Suppressor macrophage treated with lipopolysaccharide for 4 hours (primary cell): ENCODE measurements at places on chromosomes 16 and 17.

DNA sequence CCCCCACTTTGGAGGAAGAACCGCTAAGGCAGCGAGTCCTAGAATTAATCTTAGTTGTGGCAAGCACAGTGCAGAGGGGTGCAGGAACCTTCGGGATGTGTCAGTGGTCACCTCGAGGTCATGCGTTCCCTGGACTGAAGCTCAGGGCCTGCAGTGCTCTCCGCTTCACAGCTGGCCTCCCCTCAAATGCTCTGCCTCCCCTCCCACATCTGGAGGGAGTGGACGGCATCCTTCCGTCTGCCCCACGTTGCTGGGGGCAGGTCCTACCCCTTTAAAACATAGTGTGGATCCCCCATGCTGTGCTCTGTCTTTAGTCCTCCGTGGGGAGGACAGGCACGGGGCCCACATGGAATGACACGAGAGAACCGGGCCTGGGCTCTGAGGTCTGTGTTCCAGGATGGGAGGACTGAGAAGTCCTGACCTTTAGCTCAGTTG, 99.5 kb upstream of the CDC42EP4 start:
- DNase-seq: no peak

DNA sequence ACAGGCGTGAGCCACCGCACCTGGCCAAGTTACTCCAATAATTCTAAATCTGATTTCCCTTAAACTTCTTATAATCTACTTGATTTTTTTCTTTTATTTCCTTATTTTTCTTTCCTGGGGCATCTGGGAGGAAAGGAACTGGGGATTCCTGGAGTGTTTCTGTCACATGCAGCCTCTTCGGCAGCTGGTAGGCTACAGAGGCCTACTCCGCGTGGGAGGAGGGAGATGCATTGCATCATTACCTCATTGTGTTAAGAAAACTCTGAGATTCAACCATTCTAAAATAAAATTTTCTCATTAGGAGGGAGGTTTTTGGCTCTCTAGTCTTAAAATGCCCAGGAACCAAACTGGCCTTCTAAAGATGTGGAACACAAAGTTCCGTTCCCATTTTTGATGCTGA, 64.0 kb downstream of the SOX9 start:
- DNase-seq: no peak

DNA sequence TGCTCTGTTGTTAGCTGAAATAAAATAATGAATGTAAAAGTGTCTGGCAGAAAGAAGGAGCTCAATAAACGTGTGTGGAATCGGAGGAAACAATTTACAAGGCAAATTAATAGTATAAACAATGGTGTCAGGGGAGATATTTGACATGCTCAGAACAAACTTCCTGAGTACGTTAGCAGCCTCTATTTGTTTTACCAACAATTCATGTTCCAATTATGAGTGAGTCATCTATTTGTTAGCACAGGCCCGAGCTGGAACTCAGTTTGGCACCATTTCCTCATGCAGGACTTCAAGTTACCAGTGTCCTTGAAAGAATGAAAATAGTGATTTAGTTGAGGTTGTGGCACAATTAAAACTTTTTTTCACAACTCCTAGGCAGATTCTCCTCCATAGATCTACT, 9.1 kb downstream of the ASIC2 start:
- DNase-seq: no peak

GRCh38 chr17:59638553-59638952, 18.9 kb downstream of the CLTC start:
- no peak for DNase-seq

DNA sequence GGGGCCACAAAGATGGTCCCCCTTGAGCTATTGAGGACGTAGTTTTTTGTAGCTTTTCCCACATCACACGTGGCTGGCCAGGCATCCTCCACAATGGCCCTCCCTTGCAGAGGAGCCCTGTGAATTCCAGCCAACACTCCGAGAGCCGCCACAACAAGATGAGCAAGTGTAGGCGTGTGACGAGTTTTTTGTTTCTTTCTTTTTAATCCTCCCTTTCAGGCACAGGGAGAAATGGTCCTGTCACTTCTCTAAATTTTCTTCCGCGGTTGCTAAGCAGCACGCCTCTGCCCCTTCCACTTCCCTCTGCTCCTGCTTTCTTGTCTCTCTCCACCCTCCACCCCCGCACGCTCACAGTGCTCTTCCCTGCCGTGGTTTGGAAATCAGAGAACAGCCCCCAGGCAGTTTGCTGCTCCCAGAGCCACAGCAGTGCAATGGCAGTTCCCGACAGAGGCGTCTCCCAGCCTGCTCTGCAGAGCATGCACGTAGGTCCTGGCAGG, 68.0 kb upstream of the MRTFB start:
- DNase-seq: peak; percentile 93

DNA sequence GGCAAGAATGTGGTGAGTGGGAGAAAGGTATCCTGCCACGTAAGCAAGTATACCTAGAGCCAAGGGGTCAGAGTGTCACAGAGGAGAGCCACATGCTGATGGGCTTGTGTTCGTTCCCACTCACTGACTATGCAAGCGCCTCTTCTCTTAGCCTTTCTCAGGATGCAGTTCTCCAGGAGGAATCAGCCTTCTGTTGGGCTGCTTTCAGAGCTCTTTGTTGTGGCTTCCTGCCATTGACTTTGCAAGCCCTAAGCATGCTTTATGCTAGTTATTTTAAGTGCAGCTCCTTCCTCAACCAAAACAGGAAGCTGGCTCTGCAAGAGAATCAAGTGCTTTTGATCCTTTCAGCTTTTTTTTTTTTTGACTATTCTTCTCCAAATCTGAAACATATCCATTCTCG, 66.6 kb downstream of the SIAH1 start:
- peak; percentile 57 for DNase-seq

DNA sequence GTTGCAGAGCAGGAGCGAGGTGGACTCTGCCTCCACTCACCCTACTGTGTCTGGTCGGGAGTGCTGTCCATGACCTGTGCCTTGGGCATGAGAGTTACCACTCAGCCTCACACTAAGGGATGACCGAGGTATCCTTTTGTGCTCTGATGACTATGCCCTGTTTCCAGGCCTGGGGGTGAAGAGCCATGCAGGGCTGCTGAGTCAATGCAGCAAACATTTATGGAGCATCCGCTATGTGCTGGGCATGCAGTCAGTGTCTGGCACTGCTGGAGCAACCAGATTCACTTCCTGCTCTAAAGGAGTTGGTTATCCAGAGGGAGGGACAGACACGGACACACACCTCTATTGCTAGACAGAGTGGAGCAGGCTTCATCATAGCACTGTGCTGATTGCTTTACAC, 7.6 kb upstream of the HNF1B start:
- no peak for DNase-seq

GRCh38 chr17:16005636-16006035, 6.0 kb downstream of the TTC19 start:
- no peak for DNase-seq

- DNase-seq: no peak
Measured at GRCh38 chr16:79863128-79864031, 262.8 kb upstream of the MAF start.

DNA sequence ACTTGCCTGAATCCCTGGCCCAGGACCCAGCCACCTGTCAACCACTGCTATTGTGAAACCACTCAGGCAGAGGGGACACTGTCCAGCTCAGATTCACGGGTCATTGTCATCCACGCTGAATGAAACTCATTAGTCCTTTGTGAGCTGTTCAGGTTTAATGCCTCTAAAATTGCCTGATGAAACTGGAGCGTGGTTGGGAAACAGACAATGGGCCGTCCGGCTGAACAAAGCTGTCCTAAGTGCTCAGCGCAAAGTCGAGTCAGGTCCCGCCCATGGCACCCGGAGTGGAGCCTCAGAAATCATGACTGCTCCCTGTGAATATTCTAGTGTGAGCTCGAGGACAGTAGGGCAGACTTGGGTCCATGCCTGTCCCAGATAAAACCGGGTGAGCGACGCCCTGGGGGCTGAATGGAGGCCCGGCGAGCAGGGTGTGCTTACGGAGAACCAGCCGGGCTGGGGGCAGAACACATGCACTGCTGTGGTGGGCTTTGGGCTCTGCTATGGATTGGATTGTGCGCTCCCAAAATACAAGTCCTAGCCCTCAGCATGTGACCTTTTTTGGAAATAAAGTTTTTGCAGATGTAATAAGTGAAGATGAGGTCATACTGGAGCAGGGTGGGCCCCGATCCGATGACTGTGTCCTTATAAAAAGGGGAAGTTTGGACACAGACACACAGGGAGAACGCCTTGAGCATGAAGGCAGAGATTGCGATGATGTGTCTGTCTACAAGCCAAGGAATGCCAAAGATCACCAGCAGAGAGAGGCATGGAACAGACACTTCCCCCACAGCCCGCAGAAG, 12.9 kb upstream of the CMIP start:
- DNase-seq: peak; percentile 95

GRCh38 chr17:39767147-39767546, 29.4 kb downstream of the GRB7 start:
- no peak for DNase-seq
